ENCODE measurements at places on chromosomes 12 and 14. TPM values are rescaled to one million over a fixed set of nuclear protein-coding genes. Genes with fewer than 3 reads are reported as not detected.

- DNase-seq: no peak
These were observed 34.6 kb downstream of the ACAD10 start for GRCh38 chr12:111720457-111720856.

DNA sequence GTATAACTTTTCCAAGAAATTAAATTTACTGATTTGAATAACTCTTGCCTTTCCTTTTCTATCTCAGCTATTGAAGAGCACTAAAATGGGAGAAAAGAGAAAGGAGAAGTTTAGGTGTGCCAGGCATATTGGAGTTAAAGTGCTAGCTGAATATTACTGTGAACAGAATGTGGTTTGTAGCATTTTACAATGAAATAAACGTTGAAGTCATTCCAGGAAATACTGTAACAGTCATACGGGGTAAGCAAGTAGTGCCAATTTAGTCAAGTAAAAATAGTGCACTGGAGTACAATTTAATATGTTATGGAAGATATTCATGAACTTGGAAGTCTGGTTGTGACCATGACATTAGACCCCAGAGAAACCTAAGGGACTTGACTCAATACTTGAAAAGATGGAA lies 62.1 kb downstream of the E2F7 start:
- no peak for DNase-seq

DNA sequence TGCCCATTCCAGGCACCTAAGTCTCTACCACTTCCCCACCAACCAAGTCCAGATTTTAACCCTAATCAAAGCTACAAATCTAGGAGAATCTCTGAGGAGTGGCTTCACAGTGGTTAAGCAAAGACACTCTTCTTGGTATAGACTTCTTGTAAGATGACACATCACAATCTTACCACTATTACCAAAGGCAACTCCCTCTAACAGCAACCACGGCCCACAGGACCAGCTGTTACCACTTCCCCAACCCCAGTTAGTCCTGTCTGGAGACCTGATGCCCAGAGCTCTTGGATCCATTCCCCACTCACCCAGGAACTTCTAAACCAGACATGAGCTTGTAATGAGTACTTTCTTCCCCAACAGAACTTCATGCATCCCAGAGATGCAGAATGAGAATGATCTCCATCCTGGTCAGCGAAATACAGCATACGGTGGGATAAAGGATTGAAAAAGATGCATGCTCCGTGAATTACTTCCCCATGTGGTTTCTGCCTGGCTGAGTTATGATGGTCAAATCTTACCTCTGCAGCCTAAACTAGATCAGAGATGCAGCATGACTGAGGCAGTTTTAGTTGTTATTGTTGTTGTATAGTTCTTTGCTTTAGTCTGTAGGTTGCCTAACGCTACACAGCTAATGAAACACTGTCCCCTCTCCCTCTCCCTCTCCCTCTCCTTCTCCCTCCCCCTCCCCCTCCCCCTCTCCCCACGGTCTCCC lies 87.7 kb upstream of the FOXN3 start:
- DNase-seq: no peak

GRCh38 chr12:4151362-4152121 lies 122.0 kb upstream of the CCND2 start:
- DNase-seq: no peak

DNA sequence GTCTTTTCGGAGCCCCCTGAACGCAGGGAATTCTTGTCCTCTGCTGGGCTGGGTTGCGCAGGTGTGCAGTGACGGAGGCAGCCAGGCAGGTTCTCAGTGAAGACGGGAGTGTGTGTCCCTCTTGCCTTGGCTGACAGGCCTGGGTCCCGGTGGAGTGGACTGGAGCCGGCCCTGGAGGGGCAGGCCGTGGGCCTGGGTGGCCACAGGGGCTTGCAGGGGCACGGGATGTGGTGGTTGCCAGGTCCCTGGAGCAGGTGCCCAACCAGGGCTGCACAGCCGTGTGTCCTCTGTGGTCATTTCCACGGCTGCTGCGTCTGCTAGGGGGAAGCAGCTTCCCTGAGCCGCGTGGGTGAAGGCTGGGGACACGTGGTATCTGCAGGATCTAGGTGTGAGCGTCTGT lies 79.8 kb downstream of the ADGRD1 start:
- DNase-seq: no peak

GRCh38 chr12:28446031-28446430 lies 255.8 kb downstream of the CCDC91 start:
- DNase-seq: no peak

The PAX9 gene
- total RNA-seq: 7.2 TPM

The KRR1 gene
- total RNA-seq: 73.0 TPM

The DDX54 gene
- total RNA-seq: 110 TPM

GRCh38 chr12:65282840-65283239 lies 4.4 kb downstream of the MSRB3 start:
- DNase-seq: no peak

GRCh38 chr14:71885301-71885700 lies 46.9 kb upstream of the RGS6 start:
- DNase-seq: no peak

The RAB5B gene
- total RNA-seq: 107 TPM

DNA sequence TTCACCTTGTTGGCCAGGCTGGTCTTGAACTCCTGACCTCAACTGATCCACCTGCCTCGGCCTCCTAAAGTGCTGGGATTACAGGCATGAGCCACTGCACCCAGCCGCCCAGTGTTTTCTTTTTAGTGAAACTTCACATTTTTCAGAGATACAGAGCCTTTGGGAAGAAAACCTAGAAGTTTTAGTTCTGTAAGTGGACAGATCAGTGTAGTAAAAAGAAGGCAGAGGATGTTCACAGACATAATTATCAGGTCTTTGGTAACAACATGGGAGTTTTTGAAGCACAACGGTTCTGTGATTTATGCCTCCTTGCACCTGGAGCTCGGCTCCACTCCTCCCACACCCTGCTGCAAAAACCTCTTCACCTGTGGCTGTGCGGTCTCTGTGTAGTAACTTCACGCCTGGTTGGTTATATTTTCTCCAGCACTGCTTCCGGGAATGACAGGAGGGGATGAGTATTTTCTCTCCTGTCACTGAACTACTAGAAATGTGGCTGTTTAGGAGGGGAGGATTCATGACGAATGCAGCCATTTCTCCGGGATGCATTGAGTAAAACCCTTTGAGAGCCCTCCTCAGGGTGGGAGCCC lies 67.0 kb downstream of the ARF6 start:
- DNase-seq: no peak

Measured in Caco-2 (cell line).